ENCODE measurements at places on chromosomes 11 and 22. TPM values are rescaled to one million over a fixed set of nuclear protein-coding genes. Genes with fewer than 3 reads are reported as not detected.

- no peak for DNase-seq
These were observed 72.1 kb downstream of the RNF169 start for GRCh38 chr11:74820763-74821162.

DNA sequence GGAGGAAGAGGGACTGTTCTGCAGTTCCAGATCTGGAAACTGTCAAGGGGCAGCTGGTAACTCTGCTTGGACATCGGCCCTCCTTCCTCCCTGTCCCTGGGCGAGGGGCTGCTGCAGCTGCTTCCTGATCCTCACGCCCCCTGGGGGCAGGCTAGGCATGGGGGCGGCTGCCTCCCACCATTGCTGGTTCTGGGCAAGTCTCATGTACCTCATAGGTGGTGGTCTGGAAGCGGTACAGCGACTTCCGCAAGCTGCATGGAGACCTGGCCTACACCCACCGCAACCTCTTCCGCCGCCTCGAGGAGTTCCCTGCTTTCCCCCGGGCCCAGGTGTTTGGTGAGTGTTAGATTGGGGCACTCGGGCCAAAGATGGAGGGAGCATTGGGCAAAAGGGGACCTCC lies 5.0 kb downstream of the SNX15 start:
- DNase-seq = no peak

GRCh38 chr11:24531528-24531927 lies 34.7 kb downstream of the LUZP2 start:
- no peak for DNase-seq

- no peak for DNase-seq
These were observed 44.5 kb downstream of the BRD1 start for GRCh38 chr22:49783036-49783746.

DNA sequence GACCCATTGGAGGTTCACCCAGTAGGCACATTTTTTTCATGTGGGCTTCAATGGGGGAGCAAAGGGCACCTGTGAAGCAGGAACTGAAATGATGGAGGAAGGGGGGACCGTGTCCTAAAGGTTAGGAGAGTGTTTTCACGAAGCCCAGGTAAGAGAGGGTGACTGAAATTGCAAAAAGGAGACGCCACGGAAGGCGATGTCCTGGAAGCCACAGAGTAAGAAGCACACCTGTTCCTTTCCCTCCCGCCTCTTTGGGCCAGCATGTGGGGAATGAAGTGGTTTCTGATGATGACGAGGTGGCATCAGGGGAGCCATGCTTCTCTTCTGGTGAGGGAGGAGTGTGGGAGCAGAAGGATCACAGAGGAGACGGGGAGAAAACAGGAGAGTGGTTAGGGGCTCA lies 37.0 kb upstream of the MICAL2 start:
- peak; percentile 62 for DNase-seq

DNA sequence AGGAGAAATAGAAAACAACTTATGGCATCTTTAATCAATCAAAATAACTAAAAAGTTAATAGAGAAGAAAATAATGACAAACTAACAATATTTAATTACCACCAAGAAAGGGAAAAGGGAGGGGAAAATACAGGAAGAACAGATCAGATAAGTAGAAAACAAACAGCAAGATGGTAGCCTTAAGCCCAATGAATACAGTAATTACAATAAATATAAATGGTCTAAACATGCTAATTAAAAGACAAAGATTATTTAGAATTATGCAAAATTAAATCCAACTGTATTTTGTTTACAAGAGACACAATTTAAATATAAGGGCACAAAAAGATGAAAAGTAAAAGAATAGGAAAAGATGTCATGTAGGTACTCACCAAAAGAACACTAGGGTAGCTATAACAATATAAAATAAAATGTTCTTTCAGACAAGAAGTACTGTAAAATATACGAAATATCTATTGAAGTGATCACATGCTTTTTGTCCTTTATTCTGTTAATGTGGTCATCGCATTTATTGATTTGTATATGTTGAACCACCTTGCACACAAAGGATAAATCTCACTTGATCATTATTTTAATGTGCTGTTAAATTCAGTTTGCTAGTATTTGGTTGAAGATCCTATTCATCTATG lies 14.0 kb downstream of the C11orf65 start:
- DNase-seq = no peak

GRCh38 chr11:34793666-34794065 lies 122.5 kb downstream of the APIP start:
- no peak for DNase-seq

- DNase-seq = no peak
These were observed 117.1 kb downstream of the ENTHD1 start for GRCh38 chr22:39776295-39777009.

GRCh38 chr22:44697423-44698141 lies 4.4 kb upstream of the PRR5 start:
- DNase-seq = peak; percentile 95

GRCh38 chr11:44140805-44141204 lies 45.3 kb downstream of the EXT2 start:
- no peak for DNase-seq

- no peak for DNase-seq
These were observed 27.7 kb upstream of the RRM1 start for GRCh38 chr11:4066910-4067309.

- peak; percentile 93 for DNase-seq
These were observed at the start of gene TBCEL for GRCh38 chr11:121023848-121024751. Gene TBCEL, plus strand, starts transcription at chr11:121024102. Its CDS starts 21,589 bp downstream, at chr11:121045691.

DNA sequence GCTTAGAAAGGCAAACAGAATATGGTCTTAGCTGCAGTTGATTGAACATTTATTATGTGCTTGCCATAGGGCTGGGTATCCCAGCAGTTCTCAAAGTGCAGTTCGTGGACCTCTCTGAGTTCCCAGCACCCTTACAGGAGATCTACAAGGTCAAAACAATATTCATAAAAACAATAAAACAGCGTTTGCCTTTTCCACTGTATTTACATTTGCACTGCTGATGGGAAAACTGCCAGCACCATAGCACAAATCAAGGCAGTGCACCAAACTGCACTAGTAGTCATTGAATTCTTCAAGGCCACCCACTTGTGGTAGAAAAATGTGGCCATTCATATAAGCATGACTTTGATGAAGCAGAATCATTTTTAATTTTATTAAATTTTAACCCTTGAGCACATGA lies 128.1 kb downstream of the CCDC34 start:
- DNase-seq = no peak

DNA sequence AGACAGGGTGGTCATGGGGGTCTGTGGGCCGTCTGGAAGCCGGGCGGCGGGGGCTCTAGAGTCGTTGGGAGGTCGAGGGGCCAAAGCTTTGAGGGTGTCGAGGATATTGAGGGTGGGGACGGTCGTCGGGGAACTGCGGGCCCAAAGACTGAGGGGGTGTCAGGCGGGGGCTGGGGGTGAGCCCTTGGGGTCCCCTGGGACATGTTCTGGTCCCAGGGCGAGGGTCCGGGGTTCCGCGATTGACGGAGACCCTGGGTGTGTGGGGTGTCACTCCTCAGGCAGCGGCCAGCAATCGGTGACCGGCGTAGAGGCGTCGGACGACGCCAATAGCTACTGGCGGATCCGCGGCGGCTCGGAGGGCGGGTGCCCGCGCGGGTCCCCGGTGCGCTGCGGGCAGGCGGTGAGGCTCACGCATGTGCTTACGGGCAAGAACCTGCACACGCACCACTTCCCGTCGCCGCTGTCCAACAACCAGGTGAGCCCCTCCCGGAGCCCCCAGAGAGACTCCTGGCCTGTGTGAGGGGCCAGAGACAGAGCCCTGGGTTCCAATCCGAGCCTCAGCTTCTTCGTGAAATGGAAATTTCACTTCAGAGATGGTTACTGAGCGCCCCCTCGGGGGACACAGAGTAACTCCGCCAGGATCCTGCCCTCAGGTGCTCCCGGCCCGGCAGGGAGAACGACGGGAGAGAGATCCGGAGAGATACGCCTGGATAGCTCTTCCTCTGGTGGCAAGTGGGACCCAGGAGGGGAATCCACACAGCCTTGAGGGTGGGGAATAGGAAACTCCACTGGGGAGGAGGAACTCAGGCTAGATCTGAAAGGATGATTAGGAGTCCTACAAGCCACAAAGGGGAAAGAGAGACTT lies 714 bp downstream of the SDF2L1 start:
- no peak for DNase-seq

The SHISAL1 gene
- 3.3 TPM for total RNA-seq

The KRTAP5-8 gene
- not detected for total RNA-seq

The ARHGAP20 gene
- 20.6 TPM for total RNA-seq

The CREB3L1 gene
- 8.4 TPM for total RNA-seq

Measured in mesenteric fat pad (tissue), 1 donor.